ENCODE measurements at places on chromosomes 16 and 17. TPM values are rescaled to one million over a fixed set of nuclear protein-coding genes. Genes with fewer than 3 reads are reported as not detected.

Gene B3GNT9
- 8.0 TPM for total RNA-seq

Gene HLF
- total RNA-seq, result not detected

Gene GPR142
- total RNA-seq, result not detected

Gene SKAP1
- not detected for total RNA-seq

Gene FKBP10
- total RNA-seq, result 134 TPM

Gene HBZ
- total RNA-seq, result not detected

Gene TIGD7
- 4.4 TPM for total RNA-seq

Gene TP53TG3C
- total RNA-seq, result not detected

Gene TGFB1I1
- total RNA-seq, result 30.9 TPM

Gene CCDC78
- 0.34 TPM for total RNA-seq

Gene RDM1
- total RNA-seq, result 0.22 TPM

Gene NUBP2
- total RNA-seq, result 59.8 TPM

Gene SULT1A4
- total RNA-seq, result 14.3 TPM

Gene CTU2
- 10.1 TPM for total RNA-seq

Gene KRTAP4-3
- not detected for total RNA-seq

Gene KRT16
- total RNA-seq, result not detected

Gene CLEC3A
- total RNA-seq, result not detected

Gene SLC16A13
- 1.3 TPM for total RNA-seq

Gene CSH1
- total RNA-seq, result not detected

Gene HSD17B1
- 0.76 TPM for total RNA-seq

Gene MEIOB
- total RNA-seq, result not detected

Gene CDRT15
- not detected for total RNA-seq

Gene CCL16
- 0.11 TPM for total RNA-seq

Gene PDIA2
- total RNA-seq, result 0.11 TPM
